ENCODE measurements at places on chromosomes 7 and 10.
A peak's percentile ranks its signal among the peaks of the same experiment; 100 is the strongest.

- DNase-seq = peak; percentile 10
These were observed 131.3 kb downstream of the FAM53B start for GRCh38 chr10:124612611-124613498.

DNA sequence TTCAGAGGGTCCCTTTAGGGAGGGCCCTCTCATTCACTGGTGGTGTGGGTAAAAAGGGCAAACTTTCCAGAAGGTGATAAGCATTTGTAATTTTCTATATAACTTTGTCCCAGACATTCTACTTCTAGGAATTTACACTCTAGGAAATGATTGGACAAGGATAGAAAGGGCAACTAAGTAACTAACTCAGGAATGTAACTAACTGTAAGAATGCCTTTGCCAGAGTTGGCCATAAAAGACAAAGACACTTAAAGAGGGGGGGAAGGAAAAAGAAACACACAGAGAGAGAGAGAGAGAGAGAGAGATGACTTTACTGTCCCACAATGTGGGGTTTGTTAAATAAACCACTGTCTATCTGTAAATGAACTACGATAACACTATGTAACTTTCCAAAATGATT, 38.5 kb upstream of the ITPRID1 start:
- DNase-seq = no peak

GRCh38 chr7:142720986-142721385, 28.3 kb upstream of the PRSS1 start:
- no peak for DNase-seq

- no peak for DNase-seq
These were observed 3.6 kb downstream of the ARL3 start for GRCh38 chr10:102710609-102711008.

DNA sequence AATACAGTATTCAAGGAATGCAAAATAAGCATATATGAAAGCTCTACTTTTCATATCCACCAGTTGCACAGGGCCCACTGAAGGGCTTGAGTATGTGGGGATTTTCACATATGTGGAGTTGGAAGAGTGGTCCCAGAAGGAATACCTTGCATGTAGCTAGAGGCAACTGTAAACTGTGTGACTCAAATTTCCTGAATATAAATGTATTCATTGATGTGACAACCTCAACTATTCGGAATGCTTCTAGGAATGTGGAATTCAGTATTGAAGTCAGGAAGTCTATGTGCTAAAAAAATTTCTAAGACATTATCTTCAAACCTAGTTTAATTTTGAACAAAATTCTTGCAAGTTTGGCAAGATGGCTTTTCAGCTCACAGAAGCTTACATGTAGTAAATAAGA, 695.5 kb upstream of the SEMA3D start:
- DNase-seq = no peak

GRCh38 chr7:3302681-3303320, 1.7 kb downstream of the SDK1 start:
- DNase-seq = no peak

DNA sequence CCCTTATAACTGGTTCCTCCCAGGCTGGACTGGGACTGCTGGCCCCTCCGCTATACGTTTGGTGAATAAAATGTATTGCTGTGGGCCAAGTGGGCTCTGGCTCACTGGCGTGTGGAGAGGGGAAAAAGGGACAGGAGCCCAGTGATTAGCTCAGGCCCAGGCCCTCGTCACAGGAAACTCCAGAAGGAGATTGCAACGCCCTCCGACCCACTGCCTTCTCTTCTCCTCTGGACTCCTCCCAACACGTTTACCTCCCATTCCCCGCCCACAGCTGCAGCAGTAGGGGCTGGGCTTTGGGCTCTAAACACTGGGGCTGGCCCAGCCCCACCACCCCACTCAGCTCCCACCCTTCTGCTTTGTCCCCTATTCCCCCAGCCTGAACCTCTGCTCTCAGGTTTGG, 173.9 kb downstream of the NEURL1 start:
- no peak for DNase-seq

- peak; percentile 58 for DNase-seq
These were observed 49.0 kb upstream of the TMEM72 start for GRCh38 chr10:44862006-44862751.

DNA sequence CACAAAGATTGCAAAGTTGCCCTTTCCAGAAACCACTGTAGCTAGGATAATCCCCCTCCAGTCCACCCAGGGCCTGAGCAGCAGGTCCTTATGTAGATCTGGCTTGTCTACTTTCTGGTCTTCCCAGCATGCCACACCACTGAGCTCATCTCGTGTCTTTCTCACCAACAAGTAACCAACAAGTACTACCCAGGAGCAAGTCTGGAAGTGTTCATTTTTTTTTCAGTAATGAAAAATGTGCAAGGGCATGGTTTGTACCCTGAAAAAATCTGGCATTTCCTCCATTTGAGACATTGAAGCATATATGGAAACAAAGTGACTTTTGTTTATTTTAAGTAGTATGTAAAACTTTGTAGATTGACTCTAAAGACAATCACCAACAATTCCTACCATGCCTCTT, 120.8 kb downstream of the INHBA start:
- DNase-seq = no peak
